Left ventricle myocardium inferior (tissue), 1 donor: ENCODE measurements at places on chromosomes 5 and 9.
A peak's percentile ranks its signal among the peaks of the same experiment; 100 is the strongest.

- DNase-seq: no peak
Observed at GRCh38 chr5:114734238-114734637, 372.4 kb downstream of the KCNN2 start.

- no peak for DNase-seq
Observed at GRCh38 chr5:92180391-92180790, 797.3 kb upstream of the ARRDC3 start.

- peak; percentile 78 for DNase-seq
Observed at GRCh38 chr5:82356808-82357671, 78.9 kb upstream of the RPS23 start.

GRCh38 chr9:97853056-97853843 lies at the start of gene FOXE1:
Gene FOXE1, plus strand, starts transcription at chr9:97853226. Its CDS starts 689 bp downstream, at chr9:97853915.
- no peak for DNase-seq

GRCh38 chr5:45098483-45098882 lies 289.7 kb downstream of the MRPS30 start:
- DNase-seq: no peak

- DNase-seq: no peak
Observed at GRCh38 chr9:129643706-129644105, 1.8 kb upstream of the ASB6 start.

GRCh38 chr5:172361566-172362238 lies 78.1 kb upstream of the UBTD2 start:
- no peak for DNase-seq

DNA sequence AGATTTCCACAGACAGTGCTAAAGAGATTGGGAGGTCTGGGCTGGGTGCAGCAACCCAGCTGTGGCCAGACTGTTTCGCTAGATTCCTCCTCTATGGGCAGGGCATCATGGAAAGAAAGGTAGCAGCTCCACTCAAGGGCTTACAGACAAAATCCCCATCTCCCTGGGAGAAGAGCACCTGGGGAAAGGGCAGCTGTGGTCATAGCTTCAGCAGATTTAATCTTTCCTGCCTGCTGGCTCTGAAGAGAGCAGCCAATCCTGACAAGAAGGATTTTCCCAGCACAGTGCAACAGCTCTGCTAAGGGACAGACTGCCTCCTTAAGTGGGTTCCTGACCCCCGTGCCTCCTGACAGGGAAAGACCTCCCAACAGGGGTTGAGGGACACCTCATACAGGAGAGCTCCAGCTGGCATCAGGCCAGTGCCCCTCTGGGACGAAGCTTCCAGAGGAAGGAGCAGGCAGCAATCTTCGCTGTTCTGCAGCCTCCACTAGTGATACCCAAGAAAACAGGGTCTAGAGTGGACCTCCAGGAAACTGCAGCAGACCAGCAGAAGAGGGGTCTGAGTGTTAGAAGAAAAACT lies 1379.3 kb upstream of the ACO1 start:
- DNase-seq: no peak

DNA sequence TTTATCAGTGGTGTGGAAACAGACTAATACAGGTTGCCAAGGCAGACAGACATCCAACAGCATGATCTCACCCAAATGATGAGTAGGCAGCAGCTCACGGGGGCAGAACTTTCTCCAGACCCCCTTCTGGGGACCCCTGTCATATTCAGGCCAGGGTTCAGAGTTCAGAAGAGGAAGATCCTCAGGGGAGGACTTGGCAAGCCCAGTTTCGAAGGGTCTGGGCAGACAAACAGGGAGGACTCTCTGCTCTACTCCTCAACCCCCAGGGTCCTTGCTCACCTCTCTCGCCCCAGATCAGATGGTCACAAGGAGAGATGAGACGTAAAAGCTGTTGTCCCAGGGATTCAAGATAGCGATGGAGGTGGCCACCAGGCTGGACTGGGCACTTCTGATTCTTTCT lies 215.1 kb upstream of the MVB12B start:
- DNase-seq: no peak

- DNase-seq: no peak
Observed at GRCh38 chr5:132114150-132115121, 40.8 kb downstream of the CSF2 start.

- DNase-seq: peak; percentile 30
Observed at GRCh38 chr9:77848897-77849296, 182.7 kb downstream of the GNAQ start.

- DNase-seq: no peak
Observed at GRCh38 chr9:137191691-137192447, 3.4 kb downstream of the SSNA1 start.
